ENCODE measurements at places on chromosomes 7 and 10.

DNA sequence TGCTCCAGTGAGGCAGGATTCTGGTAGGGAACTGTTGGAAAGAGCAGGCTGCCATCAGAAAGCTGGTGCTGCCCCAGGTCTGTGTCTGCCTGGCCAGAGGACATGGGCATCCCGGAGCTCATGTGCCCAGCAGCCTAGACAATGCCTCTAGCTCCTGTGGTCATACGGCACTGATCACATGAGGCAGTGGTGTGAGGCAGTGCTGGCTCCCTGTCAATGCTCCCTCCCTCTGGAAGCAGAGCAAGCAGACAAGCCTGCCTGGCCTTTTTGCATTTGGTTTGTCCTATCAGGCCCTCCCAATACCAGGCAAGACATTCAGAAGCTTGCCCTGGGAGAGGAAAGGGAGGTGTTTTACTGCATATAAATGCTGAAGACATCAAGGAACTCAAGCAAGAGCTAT is 19.5 kb upstream of the MMP21 start:
- peak; percentile 25 for DNase-seq

- DNase-seq: no peak
Observed at GRCh38 chr7:137669706-137670105, 177.1 kb downstream of the DGKI start.

- DNase-seq: no peak
Observed at GRCh38 chr7:112225006-112225405, 18.5 kb downstream of the ZNF277 start.

GRCh38 chr7:50068850-50069551 is 24.0 kb downstream of the ZPBP start:
- no peak for DNase-seq

DNA sequence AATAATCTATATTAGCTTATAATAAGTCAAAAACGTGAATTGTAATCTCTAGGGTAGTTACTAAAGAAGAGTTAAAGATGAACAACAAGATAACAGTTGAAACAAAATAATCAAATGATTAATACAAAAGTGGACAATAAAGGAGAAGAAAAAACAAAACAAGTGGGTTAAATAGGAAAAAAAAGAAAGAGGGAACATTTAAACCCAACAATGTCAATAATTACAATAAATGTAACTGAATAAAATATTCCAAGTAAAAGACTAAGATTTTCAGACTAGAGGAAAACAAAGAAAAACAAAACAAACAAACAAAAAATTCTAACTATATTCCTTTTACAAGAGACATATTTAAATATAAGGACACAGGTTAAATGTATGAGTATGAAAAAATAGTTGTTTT is 38.0 kb upstream of the ZEB1 start:
- DNase-seq: no peak

DNA sequence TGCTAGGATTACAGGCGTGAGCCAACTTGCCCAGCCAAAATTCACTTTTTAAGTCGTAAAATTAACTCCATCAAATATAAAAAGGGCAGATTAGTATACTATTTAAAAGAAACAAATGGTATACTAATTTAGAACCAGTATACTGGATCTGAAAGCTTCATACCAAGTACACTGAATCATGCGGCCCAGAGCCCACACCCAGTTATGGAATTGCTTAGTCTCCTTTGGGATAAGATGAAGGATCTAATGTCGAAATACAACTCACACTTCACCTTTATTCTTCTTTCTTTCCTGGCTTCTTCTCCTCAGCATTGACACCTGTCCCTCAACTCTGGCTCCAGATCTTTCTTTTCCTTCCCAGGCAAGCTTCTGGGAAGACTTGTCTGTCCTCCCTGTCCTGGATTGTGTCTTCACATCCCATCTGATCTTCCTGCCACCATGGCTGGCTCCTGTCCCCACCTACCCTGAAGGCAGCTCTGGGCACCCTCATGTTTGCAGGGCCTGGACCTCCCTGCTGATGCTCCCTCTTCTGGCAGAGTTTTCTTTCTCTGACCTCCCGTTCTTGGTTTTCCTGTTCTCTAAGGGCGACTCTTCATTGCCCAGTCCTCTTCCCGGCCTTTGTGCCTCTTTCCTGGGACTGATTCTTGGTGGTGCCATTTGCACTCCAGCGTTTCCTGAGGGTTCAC is 57.8 kb upstream of the CTBP2 start:
- no peak for DNase-seq

- DNase-seq: no peak
Observed at GRCh38 chr7:116984511-116984910, 31.2 kb downstream of the ST7 start.

GRCh38 chr7:158061884-158062656 is 525.6 kb downstream of the PTPRN2 start:
- DNase-seq: no peak

- no peak for DNase-seq
Observed at GRCh38 chr10:68001539-68001938, 73.5 kb downstream of the HERC4 start.

DNA sequence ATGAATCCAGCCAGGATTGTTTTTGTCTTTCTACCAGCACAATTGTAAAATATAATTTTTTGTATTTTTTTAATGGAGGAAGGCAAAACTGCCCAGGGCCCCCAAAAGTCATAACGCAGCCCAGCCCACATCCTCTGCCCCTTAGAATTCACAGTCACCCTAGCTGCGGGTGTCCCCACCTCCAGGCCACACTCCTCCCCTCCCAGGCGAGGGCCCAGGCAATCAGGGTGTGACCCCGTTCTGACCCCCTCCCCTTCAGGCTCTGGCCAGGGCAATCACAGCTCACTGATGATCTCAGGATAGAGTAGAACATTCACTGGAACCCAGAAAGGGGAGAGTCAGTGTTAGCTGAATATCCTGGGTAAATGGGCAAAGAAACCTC is 92.0 kb upstream of the MACROH2A2 start:
- DNase-seq: no peak

DNA sequence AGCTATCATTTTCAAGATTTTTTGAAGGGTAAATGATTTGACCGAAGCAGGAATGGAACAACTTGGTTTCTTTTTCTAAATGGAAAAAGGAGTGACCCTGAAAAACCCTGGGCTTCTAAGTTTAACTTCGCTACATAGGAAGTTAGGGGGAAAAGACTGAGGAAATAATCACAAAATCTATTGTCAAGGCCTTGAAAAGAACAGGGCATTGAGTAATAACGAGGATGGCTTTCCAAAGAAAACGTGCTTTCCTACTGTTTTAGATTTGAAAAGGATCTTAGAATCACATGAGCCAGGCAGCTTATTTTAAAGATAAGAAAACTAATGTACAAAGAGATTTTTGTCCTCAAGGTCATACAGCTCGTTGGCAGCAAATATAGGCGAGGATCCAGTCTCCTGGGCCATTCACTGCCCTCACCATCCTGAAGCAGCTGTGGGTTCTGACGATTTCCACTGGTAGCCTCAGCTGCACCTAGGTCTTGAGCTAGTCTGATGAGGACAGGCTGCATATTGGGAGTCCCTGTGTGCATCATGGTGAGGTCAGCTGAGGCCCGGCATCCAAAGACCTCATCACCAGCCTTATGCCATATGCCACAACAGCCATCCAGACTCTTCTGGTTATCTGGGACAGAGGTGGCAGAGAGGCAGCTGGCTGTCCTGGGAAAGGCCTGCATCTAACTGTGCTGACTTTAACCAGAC is 384.7 kb upstream of the NRP1 start:
- no peak for DNase-seq

DNA sequence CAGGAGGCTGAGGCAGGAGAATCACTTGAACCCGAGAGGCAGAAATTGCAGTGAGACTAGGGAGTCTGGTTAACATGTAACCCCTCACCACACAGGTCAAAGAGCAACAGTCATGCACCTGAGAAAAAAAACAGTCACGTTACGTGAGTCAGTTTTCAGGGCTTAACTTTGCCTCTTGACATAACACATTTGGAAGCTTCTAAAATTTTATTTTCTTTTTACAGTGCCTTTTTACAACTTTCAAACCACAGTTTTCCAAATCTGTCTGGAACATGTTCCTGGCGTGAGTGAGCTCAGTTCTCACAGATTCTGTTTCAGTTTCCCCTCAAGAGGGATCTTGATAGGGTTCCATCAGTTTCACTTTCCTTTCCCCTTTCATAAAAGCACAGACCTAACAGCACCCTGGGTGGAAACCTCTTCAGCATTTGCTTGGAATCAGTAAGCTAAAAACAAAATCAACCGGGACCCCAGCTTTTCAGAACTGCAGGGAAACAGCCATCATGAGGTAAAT is 4.4 kb downstream of the IFIT3 start:
- DNase-seq: no peak

DNA sequence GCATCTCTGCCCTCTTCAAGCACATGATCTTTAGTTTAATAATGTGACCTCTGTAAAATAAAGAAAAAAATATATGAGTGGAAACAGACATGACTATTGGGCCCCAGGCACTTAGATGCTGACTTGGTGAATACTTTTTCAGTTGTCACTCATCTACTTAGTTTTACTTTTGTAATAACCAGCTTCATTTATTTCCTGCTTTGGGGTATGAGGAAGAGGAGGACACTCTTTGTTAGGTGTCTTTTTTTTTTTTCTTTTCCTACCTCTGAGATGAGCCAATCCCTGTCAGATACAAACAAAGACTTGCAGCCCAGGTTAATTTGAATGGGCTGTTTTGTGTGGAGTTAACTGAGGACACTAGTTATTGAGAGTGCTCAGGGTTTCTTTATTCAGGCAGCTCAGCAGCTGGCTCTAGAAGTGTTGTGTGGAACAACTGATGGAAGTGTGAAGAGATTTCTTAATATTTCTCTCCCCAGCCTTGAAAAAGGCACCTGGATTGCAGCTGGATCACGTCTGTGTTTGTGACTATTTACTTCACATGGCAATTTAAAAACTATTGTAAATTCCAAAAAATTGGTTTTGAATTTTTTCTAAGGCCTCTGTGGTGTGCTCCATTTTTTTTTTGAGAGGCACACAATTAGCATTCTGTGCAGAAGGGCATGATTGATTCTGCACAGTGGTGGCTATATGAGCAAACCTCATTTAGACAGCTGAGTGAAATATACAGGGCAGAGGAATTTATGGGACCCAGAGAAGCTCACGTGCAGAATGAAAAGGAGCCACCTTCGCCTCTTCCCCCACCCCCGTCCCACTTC is 333.8 kb downstream of the LRMDA start:
- DNase-seq: no peak

DNA sequence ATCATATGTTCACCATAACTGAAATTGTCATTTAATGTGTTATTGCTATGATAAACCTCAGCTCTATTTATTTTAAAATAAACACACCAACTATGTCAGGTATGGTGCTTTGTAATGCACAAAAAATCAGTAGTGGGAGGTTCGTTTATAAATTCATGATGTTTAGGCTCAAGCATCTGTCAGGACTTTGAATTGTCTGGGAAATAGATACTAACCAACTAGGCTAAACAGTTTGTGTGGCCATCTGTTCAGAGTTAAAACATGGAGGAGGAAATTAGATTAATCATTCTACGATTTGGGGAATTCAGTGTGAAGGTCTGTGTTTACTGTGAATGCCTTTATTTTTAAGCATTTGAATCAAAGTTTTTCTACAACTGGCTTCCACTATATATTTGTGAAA is 212.6 kb upstream of the FZD8 start:
- no peak for DNase-seq

DNA sequence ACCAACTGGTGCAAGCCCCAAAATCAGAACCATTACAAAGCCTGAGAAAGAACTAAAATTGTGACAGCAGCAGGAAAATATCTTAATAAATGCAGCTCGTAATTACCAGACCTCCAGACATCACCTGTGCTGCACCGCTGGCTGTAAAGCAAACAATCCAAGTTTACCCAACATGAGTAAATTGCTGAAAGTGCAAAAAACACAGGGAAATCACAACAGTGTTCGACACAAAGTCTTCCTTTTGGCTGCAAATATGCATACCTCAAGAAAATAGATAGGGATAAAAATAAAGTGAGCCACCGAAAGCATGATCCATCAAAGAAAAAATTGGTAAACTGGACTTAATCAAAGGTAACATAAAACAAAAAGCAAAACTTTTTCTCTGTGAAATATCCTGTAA is 101.7 kb downstream of the SLC16A9 start:
- no peak for DNase-seq

- no peak for DNase-seq
Observed at GRCh38 chr10:62147425-62147824, 121.2 kb downstream of the RTKN2 start.

DNA sequence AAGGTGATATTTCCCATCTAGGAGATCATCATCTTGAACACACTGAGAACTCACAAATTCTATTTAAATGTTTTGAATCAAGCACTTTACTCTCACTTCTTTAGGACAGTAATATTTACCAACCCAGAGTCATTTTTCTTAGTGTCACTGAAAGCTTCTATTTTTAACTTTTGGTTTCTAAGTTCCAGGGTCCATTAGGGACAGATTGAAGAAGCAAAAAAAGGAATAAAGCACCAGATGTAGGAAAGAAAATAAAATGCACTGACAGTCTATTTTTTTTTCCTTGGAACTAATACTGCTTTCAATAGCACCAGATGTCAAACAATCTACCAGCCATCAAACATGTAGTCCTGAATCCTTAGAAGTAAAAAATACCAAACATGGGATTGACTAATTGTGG is 526.7 kb upstream of the LRRN3 start:
- DNase-seq: no peak

- DNase-seq: no peak
Observed at GRCh38 chr7:108026647-108027046, 23.7 kb upstream of the LAMB1 start.

DNA sequence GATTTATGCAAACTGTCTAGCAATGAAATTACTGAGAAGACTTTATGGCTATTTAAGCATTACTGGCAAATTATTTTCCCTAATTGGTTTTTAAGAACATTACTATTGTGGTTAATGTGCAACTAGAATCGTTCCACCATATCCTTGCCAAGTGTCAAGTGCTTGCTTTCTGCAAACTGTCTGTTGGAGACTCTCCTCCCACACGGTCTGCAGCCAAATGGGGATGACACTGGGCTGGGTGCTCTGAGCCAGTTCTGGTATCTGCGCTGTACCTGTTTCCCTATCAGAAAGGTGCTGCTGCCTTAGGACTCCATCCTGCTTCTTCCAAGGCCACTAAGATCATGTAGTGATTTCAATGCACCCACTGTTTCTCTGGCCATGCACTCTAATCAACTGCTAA is 110.4 kb downstream of the RAMP3 start:
- no peak for DNase-seq

- DNase-seq: no peak
Observed at GRCh38 chr7:40299097-40299496, 164.3 kb downstream of the SUGCT start.

GRCh38 chr10:78947226-78947625 is 121.5 kb upstream of the ZMIZ1 start:
- no peak for DNase-seq

DNA sequence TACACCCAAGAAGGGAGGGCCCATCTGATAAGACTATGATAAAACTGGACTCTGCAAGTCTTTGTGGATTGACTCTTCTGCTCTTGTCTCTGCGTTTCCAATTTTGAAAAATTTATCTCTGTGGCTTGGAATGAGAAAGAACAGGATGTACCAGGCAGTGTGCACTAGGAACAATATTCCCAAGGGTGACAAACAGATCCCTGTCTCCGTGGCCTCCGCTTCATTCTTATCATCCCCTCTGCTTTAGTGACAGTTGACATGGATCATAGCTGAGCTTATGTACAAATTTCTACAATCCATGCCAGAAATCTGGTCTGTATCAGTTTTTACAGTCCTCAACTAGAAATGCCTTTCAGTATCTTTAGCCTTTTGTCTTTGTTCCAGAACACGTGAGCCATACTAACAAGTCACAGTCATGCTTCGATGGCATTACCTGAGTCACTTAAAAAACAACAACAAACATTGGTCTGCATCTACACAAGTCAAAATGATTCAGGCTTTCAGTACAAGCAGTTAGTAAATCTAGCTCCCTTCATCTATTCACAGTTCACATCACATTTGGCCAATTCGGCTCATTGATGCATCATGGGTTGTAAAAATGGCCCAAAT is 393.6 kb upstream of the CELF2 start:
- no peak for DNase-seq

- DNase-seq: no peak
Observed at GRCh38 chr10:48759113-48759901, 74.6 kb downstream of the WDFY4 start.

Data from caudate nucleus (tissue), 63 donors.